Amygdala (tissue), 56 donors: ENCODE measurements at places on chromosomes 13 and 19.

DNA sequence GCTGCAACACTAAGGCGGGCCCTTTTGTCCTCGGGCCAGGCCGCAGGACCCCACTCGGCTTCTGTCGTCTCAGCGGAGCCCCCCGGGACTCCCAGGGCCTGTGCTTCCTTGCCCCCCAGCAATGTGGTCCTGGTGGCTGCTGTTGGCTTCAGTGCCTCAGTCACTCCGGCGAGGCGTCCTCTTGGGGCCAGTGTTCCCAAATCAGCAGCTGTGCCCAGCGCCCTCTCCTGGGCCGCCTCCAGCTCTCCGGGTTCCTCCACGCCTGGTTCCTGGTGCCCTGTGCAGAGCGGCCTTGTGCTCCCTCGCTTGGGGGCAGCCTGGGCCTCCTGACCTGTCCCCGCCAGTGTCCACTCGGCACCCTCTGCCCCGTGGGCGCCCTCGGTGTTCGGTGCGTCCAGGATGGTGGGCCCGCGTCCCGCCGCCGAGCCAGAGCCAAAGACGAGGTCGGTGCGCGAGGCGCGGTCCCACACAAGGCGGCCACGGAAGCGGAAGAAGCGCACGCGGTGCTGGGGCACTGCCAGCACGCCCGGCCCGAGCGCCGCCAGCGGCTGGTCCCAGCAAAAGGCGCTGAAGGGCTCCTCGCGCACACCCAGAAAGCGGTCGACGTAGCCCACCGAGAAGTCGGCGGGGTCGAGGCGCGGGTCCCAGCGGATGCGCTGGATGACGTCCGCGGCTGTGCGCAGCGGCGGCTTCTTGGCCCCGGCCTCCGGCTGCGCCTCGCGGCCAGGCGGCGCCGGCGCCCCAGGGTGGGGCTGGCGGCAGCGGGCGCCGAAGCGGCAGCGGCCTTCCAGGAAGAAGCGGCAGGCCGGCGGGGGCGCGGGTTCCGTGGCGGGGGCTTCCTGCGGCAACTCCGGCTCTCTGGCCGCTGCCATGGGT lies 685 bp downstream of the LENG9 start:
- peak; percentile 45 for DNase-seq

DNA sequence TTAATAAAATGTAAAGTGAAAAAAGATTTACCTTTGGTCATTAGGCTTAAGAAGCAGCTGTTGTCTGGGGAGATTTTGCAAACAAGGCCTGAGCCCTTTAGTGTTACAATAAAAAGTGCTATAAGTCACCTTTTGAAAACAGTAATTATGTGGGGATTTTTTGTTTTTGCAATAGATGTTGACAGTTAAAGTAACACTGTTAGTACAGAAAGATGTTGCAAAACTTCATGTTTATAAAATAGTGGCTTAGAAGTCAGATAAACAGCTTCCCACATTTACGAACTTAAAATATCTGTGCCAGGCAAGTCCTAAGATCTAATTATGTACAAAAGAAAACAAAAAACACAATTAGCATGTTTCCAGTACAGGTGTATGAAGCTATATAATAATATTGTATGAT lies 138.0 kb upstream of the IRS2 start:
- DNase-seq: no peak

GRCh38 chr13:113669755-113670341 lies 2.8 kb downstream of the GRK1 start:
- no peak for DNase-seq

DNA sequence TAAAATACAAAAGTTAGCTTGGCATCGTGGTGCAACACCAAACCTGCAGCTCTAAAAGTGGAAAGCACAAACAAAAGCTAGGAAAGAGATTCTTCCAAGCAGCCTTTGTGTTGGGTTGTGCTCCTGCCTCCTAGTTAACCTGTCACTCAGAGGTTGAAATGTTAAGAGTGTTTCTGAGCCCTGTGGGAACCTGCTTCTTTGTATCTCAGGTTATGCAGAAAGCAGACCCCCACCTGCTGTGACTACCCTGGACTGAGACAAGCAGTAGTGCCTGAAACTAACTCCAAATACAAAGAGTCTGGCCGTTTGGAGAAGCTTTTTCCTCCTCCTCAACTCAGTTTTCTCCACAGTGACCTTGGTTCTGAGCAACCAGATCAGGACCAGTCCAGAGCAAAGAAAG lies 158.4 kb upstream of the CSNK1A1L start:
- no peak for DNase-seq

DNA sequence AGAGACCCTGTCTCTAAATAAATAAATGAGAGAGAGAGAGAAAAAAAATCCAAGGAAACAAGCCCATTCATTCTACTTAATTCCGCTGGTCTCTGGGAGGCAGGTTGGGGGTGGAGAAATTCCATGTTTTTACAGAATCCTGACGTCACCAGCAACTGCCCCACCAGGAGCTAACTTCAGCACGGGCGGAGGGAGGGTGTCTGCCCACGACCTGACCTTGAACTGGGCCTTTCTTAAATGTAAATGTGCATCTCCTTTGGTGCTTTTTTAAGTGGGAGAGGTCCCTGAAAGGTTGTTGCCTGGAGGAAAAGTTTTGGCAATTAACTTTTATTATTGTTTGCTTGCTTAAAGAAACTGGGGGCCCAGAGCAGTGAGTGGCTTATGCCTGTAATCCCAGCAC lies 15.5 kb downstream of the KLF2 start:
- DNase-seq: no peak

GRCh38 chr13:45047394-45048310 lies 58.3 kb downstream of the GPALPP1 start:
- DNase-seq: peak; percentile 74

DNA sequence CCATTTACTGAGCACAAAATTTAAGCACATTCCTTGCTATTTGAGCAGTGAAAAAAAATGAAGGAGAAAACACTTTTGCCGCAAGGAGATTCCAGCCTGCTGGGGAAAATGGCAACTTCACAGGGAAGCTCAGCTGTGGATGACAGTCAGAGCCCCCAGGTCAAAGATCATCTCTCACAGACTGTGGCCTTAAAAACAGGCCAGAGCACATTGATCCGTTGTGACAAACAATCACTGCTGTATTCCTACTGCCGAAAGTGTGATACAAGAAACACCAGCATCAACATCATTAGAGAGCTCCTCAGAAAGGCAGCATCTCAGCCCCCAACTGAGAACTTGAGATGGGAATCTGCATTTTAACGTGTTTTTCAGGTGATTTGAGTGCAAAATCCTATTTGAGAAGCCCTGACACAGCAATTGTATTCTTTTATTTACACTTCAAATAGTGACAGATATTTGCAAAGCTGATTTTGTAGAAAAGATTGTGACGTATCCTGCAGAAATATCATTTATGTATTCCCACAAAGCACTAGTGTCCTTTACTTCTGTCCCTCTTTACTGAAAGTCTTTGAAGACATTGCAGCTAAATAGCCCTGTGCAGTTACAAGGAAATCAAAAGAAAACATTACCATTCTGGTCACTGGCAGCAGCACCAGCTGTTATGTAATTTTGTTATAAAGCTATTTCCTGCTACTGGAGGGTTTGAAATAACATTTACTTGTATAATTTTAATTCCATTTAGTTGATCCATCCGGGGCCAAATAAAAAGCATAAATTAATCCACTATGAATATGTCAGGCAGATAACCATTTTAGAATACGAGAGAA lies 652.0 kb downstream of the LIG4 start:
- no peak for DNase-seq

GRCh38 chr13:102913914-102914313 lies 68.1 kb downstream of the ERCC5 start:
- no peak for DNase-seq

DNA sequence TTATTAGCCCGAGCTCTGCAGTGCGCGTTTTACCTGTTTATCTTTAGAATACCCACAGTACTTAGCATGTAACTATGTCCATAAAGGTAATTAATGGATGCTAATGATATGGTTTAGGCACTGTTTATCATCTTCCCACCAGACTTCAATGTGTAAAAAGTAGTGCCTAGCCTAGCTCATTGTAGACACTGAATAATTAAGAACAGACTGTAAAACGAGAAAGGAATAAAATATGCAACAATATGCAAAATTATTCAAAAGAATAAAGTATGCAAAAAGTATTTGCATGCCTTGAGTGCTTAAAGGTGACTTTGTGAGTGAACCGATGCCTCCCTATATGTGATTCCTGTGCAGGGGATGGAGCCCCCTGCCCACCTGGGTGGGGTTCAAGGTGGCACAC lies 35.7 kb upstream of the RNF113B start:
- no peak for DNase-seq

- no peak for DNase-seq
Observed at GRCh38 chr19:8988204-8988603, 22.0 kb downstream of the MUC16 start.

DNA sequence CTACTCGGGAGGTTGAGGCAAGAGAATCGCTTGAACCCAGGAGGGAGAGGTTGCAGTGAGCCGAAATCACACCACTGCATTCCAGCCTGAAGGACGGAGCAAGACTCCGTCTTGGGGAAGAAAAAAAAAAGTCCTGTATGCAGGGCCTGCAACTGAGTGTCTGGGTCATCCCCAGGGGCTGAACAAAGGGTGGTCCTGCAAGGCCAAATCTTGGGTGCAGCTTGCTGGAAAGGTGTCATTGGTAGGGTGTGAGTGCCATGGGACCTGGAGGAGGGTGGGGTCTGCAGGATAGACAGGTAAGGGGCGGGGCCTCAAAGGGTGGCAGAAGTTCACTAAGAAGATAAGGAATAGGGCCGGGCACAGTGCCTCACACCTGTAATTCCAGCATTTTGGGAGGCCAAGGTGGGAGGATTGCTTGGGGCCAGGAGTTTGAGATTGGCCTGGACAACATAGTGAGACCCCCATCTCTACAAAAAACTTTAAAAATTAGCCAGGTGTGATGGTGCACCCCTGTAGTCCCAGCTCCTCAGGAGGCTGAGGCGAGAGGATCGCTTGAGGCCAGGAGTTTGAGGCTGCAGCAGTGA lies 31.5 kb downstream of the ZSWIM4 start:
- no peak for DNase-seq

- DNase-seq: peak; percentile 54
Observed at GRCh38 chr19:43639519-43640423, at the start of gene CADM4. Gene CADM4, minus strand, starts transcription at chr19:43639850. Its CDS starts 60 bp downstream, at chr19:43639790.

DNA sequence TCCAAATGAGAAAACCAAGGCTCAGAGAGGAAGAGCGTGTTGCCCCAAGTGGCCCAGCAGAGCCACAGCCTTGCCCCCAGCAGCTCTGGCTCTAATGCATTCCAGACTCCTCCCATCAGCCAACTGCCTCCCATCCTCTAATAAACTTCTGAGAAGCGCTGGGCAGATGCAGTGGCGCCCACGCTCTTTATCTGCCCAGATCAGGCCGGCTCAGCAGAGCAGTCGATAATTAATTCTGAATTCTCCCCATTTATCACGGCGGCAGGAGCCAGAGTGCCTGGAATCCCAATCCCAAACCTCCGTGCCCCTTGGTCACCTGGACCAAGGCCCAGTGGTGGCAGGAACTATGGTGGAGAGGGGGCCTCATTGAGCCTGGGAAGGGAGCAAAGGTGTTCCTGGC lies 13.9 kb downstream of the TINCR start:
- no peak for DNase-seq

- no peak for DNase-seq
Observed at GRCh38 chr13:98097749-98098148, 45.1 kb upstream of the FARP1 start.

- no peak for DNase-seq
Observed at GRCh38 chr13:101763191-101763590, 310.7 kb downstream of the ITGBL1 start.

DNA sequence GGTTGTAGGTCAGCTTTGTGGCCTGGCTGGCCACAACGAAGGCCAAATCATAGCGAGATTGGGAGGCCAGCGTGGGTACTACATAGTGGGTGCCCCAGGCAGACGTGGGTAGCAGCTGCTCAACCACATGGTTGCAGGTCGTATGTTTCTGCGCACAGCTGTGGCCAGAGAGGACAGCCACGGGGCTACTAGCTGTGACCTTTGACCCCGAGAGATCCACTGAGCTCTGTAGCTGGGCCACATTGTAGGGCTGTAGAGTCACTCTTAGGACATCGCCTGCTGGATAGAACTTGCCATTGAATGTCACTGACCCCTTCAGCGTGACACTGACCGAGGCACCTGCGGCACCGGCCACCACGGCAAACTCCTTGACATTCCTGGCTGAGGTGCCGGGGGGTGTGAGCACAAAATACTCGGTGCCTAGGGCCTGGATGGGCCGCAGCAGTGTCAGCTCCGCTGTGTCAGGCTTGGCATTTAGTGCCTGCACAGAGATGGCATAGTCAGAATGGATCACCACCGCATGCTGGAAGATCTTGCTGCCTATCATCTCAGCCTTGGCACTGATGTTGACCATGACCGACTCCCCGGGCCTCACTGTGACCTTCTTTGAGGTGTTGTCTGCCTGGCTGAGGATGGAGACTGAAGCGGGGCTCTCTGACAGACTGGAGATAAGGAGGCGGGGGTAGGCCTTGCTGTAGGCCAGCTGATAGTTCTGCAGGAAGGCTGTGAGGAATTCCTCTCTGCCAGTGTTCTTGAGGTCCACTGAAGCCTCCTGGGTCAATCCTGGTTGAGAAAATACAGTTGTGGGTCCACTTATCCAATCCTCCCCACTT lies 6.7 kb downstream of the FCGBP start:
- no peak for DNase-seq

DNA sequence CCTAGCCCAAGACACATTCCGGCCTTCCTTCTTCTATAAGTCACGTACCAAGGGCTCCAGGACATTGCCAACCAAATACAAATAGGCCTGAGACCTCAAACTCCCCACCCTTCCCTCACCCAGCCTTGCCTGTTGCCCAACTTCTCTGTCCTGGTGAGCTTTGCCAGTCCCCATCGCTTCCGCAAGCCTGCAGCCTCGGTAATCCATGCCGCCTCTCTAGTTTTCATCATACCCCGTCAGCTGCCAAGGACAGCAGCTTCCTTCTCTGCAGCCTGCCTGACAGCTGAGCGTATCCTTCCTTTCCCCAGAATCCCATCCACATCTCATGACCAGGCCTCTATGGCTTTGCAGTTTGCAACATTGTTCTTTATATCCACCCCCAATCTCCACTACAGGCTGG lies 36.6 kb upstream of the POMP start:
- DNase-seq: peak; percentile 4

GRCh38 chr13:105363261-105364190 lies 1171.9 kb downstream of the EFNB2 start:
- DNase-seq: no peak

GRCh38 chr13:41019578-41020347 lies 647 bp upstream of the ELF1 start:
- DNase-seq: no peak

DNA sequence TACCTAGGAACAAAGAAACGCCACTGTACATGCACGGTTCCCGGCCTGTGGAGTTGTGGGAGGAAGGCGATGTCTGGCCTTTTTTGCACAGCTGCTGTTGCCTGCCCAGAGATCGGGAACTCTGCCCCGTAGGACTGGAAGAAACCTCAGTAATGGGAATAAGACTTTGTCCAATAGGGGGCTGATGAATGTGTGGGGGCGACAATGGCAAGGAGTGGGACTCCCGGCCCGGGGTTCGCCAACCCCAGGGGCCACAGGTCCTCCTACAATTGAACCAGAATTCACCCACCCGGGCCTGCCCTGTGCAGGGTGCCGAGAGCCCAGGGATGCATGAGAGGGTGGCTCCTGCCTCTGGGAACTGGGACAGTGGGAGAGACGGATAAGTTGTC lies 2.0 kb upstream of the CEBPA start:
- DNase-seq: no peak

GRCh38 chr19:2453431-2454025 lies 3.2 kb downstream of the LMNB2 start:
- no peak for DNase-seq
